ENCODE measurements at places on chromosomes 11 and 22.

DNA sequence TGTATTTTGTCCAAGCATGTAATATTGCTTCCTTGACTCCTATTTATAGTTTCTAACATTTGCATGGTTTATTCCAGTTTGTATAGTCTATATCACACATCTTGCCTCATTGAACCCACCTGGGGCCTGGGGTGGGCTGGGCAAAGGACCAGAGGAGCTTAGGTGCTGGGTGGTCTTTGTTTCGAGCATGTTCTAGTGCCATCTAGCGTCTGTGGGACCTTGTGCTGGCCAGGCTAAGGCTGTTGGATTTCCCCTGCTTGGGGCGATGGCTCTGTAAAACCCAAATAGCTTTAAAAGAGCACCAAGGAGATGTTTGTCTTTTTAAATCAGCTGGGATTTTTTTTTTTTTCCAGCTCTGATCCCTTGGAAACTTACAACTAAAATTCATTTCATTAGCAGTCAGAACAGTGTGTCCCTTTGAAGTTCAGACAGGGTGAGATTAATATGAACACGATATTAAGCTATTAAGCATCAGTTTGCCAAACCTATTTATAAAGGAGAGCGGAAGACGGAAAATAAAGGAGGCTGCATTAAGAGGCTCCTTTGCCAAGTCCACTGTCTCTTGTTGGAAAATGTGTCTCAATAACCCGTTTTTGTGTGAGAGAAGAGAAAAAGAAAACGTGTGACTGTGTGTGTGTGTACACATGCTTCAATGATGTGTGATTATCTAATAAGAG is 157.4 kb downstream of the COMMD9 start:
- DNase-seq: no peak

DNA sequence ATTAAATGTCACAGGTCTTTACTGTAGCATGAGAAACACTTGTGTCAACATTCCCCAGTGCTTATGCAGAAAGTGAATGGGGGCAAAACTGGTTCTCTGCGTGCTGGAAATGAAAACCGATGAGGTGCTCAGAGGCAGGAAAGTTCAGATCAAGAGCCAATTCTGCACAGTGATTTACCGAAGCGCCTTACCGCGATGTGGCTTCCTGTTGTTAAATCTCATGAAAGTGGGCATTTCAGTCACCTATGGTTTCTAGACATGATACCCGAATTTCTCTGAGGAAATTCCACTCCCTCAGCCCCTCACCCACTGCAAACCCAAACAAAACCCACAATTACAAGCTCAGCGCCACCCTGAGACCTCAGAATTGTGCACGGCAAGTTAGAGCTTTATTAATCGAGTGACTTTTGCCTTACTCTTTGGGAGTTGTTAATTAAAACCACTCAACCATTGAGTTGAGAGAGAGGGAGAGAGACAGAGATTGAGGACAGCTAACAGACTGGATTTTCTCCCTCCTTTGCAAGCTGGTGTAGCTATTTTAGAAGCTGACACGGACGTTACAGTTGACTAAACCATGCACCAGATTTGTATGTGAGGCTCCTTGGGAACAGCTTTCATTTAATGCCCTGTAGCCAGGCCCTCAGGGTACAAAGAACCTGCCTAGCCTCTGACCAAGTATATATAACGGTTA is 196.4 kb downstream of the DBX1 start:
- no peak for DNase-seq

GRCh38 chr11:1632053-1632714 is 2.6 kb downstream of the KRTAP5-5 start:
- DNase-seq: peak; percentile 53

DNA sequence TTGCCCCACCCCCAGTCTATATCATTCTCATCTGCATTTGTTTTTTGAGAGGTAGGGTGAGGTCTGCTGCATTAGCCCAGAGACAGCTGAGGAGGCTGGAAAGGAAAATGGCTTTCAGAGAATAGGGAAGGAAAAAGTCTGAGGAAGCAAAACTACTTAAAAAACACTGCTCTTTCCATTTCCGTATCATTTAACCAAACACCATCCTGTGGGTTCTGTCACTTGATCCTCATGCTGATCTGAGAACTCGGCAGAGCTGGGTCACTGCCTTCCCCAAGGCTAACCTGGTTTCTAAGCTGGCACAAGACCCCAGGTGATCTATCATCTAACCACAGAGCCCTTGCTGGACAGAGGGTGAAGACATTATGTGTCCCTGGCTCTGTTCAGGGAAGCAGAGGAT is 1.2 kb downstream of the FOLR2 start:
- no peak for DNase-seq

DNA sequence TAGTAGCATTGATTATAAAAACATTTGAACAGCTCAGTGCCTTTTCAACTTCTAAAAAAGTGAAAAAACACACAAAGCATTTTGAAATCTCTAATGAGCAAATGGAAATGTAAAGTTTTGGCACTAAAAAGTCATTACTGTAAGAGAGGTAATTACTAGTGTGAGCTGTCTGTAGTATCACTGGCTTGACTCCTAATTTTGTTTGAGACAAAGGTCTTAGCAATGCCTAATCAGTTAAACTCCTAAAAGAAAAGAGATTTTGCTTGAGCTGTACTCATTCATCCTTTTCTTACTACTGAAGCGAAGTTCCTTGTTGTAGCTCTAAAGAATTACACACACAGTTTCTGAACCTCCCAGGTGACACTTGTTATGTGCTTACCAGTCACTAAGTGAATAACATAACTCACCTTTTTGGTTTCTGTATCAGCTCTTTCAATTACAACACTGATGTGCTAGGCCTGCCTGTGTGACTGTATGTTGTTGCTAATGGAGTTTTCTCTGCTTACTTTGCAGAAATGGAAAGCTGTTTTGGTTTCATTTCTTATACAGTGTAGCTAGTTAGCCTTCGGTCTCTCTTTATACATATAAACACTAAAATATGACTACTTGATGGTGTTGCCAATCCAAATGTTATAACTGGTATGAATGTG is 924.4 kb upstream of the TENM4 start:
- DNase-seq: no peak

DNA sequence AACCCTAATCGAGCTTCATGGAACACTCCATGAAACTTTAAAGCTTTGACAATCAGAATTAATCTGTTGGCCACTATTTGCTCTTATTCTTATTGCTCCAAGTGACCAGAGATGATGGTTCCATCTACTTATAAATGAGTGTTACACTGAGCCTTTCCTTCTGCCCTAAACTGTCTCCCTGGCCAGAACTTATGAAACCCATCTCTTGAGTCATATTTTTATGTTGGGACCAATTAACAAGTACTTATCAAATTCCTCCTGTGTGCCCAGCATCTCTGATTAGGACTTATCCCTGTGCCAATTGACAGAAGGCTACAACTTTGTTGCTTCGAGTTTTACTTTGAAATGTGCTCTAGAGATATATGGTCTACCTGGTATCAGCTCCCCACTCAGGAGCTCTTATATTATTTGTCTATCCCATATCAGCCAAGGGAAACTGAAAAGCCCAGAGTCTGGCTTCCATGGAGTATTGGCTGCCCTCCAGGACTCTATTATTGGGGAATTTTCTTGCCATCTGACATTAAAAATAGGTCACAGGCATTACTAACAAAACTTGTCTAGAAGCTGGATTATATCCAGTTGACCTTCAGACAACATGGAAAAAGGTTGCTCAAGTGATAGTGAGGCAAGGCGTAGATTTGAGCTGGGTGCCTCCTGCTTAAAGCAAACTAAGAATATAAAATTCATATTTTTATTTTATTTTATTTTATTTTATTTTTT is 8.8 kb downstream of the KREMEN1 start:
- no peak for DNase-seq

DNA sequence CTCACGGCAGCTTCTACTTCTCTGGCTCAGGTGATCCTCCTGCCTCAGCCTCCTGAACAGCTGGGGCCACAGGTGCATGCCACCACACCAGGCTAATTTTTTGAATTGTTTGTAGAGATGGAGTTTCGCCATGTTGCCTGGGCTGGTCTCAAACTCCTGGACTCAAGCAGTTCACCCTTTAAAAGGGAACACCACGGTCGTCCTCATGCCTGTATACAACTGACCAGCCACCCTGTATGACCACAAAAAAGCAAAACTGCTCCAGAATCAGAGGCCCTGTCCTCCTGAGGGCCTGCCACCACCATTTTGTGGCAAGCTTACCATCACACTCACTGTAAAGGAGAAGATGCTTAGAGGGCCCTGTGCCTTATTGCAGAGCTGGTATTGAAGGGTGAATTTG is 2.2 kb downstream of the GLB1L3 start:
- no peak for DNase-seq

DNA sequence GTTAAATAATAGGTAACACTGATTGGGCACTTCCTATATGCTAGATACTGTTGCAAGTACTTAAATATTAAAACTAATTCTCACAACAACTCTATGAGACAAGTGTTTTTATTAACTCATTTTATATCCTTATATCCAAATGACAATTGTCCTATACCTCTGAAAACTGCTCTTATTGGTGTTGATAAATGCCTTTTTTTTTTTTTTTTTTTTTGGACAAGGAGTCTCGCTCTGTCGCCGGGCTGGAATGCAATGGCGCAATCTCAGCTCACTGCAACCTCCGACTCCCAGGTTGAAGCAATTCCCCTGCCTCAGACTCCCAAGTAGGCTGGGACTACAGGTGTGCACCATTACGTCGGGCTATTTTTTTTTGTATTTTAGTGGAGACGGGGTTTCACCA is 41.6 kb downstream of the MRTFA start:
- DNase-seq: no peak

GRCh38 chr22:32632512-32633315 is 158.1 kb downstream of the FBXO7 start:
- no peak for DNase-seq

GRCh38 chr22:28379951-28380350 is 299.7 kb downstream of the TTC28 start:
- no peak for DNase-seq
